ENCODE measurements at places on chromosomes 3 and 15. TPM values are rescaled to one million over a fixed set of nuclear protein-coding genes. Genes with fewer than 3 reads are reported as not detected.

The SPESP1 gene
- total RNA-seq, result 6.0 TPM

The TLR9 gene
- not detected for total RNA-seq

The APOD gene
- 996 TPM for total RNA-seq

The GANC gene
- 39.4 TPM for total RNA-seq

The BRPF1 gene
- total RNA-seq, result 11.3 TPM

The PIGZ gene
- 15.5 TPM for total RNA-seq

The SPTBN5 gene
- 1.5 TPM for total RNA-seq

The IMPG2 gene
- total RNA-seq, result 0.22 TPM

The CYP1A2 gene
- total RNA-seq, result not detected

The FAM81A gene
- 0.22 TPM for total RNA-seq

The ATP13A4 gene
- not detected for total RNA-seq

The ROPN1B gene
- not detected for total RNA-seq

The LYZL4 gene
- total RNA-seq, result not detected

The ZNF662 gene
- total RNA-seq, result 9.5 TPM

The SCAPER gene
- total RNA-seq, result 23.5 TPM

The IL5RA gene
- total RNA-seq, result 0.19 TPM

The LRTM1 gene
- total RNA-seq, result not detected

The PIF1 gene
- 1.0 TPM for total RNA-seq

The CCDC50 gene
- 137 TPM for total RNA-seq

The SEMA4B gene
- total RNA-seq, result 12.4 TPM

The GPR62 gene
- total RNA-seq, result not detected

The NTRK3 gene
- total RNA-seq, result 6.6 TPM

The SERPINI2 gene
- not detected for total RNA-seq

The ADIPOQ gene
- 899 TPM for total RNA-seq

The SAMMSON gene
- total RNA-seq, result not detected

The SNX33 gene
- 33.3 TPM for total RNA-seq

The KPNA4 gene
- 70.3 TPM for total RNA-seq

The EPHB1 gene
- 0.66 TPM for total RNA-seq

The GRM7 gene
- total RNA-seq, result 0.16 TPM

The TEX55 gene
- total RNA-seq, result 0.66 TPM

The SOX14 gene
- total RNA-seq, result not detected

The CD200R1 gene
- total RNA-seq, result 7.3 TPM

The ROBO1 gene
- total RNA-seq, result 34.0 TPM

The SLC28A1 gene
- total RNA-seq, result not detected

The CCR3 gene
- not detected for total RNA-seq

The C3orf70 gene
- total RNA-seq, result 2.1 TPM

The NMB gene
- 72.3 TPM for total RNA-seq

The CHCHD6 gene
- total RNA-seq, result 10.5 TPM

The CHRNA5 gene
- 2.9 TPM for total RNA-seq

The EEF1AKMT4 gene
- 4.4 TPM for total RNA-seq

The DISP2 gene
- under 0.01 TPM for total RNA-seq

The P4HTM gene
- 26.4 TPM for total RNA-seq

The ACKR2 gene
- total RNA-seq, result 13.9 TPM

All from subcutaneous adipose tissue (tissue), 4 donors.